ENCODE measurements at places on chromosomes 6 and 20.

DNA sequence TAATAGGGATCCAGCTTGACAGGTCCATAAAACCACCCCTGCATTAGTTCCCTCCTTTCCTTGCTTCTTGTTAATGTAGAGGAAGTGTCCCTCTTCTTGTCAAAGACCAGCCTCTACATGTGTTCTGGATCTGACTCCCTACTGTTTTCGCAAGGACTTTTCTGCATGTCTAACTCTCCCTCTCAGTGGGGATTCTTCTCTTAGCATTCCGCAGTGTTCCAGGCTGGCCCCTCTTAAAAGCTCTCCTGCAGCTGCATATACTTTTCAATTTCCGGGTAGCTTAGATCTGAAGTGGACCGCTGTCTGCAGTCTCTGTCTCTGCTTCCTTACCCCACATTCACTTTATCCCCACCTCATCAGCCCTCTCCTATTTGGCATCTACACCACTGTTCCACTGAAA is 96.1 kb upstream of the MAN1A1 start:
- DNase-seq: peak; percentile 46

DNA sequence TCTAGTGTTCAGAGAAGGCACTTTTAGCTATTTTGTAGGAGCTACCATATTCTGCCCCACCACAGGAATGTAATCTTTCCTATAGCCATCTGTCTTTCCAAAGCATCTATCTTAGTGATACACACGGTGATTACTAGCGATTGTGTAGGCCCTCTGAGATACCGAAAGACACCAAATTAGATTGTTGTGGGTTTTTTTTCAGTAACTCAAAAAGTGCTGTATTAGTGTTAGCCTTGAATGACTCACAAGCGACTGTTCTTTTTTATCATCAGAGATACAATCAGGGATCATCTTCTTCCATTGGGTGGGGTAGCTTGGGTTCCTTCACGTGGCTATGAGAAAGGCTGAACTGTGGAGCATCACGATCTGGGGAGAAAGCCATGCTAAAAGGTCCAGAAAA is 160.2 kb downstream of the MTFR2 start:
- peak; percentile 52 for DNase-seq

DNA sequence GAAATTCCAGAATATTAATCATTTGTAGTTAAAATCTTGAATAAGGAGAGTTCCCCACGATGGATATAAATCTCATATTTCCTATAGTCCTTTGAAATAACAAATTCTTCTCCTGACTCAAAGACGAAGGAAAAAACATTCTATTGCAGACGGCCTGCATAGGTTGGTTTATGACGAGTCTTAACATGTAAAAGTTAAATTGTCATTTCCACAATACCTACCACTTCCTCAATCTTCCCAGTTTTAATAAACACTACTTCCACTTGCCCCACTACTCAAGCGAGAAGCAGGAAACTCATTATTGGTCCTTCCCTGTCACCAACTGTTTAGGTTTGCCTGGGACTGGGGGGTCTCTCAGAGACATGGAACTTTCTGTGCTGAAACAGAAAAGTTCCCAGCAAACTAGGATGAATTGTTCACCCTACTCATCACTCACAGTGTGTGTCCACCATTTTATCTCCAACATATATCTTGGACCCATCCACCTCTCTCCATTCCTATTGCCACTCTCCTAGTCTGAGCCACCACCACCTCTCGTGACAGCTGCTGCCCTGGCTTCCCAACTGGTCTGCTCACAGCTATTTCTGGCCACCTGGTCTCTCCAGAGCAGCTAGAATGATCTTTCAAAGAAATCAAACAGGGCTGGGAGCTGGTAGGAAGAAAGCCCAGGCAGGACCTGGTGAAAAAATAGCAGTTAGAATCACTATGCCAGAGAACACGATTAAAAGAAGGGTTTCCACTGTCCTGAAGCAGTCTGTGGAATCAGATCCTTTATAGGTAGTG is 15.1 kb upstream of the ZSCAN9 start:
- no peak for DNase-seq

DNA sequence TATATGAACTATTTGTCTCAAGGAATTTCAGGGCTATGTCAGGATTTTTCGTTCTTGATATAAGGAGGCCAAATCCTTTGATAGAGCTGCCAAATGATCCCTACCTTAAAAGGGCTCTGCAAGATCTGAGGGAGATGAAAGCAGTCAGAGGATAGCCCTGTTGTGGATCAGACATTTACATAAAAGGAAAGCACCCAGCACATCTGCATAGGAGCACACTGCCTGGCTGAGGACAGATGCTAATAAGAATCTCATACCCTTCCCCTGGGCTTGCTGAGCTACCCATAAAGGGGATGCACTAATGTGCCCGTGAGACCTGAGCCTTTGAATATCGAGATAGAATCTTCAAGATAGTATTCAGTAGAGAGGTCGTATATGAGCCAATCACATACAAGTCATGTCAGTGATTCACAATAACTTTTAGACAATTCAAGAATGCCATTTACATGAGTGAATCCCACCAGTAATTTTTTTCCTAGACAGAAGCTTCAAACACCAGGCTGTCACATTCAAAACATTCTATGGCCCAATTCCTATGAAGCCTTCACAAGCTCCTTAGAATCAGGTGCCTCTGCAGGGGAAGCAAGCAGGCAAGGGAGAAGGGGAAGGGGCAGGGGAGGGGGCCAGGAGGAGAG is 71.1 kb downstream of the STMND1 start:
- peak; percentile 38 for DNase-seq

DNA sequence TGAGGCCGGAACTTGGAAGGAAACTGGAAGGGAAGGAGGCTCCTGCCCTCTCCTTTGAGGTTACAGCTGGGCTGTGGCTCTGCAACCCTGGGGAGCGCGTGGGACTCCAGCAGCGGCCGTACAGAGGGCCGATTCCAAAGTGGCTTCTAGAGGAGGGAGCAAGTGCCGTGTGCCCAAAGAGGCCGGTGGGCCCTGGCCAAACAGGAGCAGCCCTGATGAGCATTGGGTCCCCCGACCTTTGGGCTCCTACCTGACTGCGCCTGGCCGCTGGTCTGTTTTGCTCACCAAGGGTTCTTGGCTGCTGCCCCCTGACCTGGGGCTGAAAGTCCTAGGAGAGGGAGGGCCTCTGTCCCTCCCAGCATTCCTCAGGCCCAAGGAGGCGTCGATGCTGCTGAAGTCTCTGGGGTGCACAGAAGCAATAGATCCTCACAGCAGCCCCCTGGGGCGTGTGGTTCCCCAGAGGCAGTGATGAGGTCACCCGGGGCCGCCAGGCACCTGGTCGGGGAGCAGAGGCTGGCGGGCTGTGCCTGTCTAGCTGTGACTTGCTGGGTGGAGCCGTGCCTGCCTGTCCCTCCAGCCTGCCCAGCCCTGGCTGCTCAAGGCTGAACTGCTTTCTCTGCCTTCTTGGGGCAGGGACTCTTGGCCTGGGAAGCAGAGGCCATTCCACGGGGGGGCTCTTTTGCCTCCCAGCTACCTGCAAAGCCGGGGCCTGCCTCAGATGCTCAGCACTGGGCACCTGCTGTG is 9.8 kb downstream of the RBM38 start:
- no peak for DNase-seq

DNA sequence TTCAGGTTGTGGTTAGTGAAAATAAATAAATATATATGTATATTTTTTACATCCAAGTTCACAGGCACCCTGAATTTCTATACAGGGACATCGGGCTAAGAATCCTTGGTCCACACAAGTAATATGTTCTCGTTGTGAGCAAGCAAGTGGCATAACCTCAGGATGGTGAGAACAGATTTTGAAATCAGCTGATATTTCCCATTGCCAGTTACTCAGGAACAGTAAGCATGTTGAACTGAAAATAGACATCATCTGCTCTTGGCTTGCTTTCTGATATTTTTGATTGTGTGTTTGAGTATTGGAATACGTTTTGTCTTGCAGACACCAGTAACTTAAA is 87.7 kb downstream of the TRMT6 start:
- DNase-seq: no peak

DNA sequence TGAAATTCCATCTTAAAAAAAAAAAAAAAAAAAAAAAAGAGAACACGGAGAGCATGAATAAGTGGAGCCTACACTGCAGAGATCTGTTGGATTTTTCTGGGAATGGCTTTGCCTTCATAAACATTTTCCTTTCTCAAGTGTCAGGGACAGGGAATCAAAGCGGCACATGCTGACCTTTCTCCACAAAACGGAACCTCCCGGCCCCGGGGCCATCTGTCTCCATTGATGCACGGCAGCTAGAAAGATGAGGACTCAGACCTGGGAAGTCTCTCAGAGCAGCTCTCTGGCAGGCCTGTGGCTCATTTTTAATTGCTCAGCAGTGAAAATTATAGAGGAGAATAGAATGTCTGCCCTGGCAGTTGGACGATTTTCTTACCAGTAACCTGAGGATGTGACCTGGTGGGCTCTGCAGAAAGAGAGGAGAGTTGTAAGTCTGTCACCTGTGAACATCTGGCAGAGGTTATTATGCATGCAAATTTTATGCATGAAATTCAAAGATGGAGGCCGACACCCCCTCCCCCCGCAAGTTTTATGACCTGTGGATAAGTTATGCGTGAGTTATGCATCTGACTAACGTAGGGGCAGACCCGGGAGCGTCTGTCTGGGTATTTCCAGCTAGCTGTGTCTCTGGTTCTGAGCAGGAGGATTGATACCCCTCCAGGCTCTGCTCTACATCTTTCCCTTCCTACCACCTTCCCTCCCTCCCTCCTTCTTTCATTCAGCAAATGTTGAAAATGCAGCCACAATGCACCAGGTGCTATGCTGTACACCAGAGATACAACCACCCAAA is 352.5 kb downstream of the CDH26 start:
- no peak for DNase-seq

GRCh38 chr20:49479785-49480184 is 2.7 kb downstream of the KCNB1 start:
- DNase-seq: no peak

GRCh38 chr6:4565301-4566250 is 210.6 kb upstream of the CDYL start:
- DNase-seq: no peak

DNA sequence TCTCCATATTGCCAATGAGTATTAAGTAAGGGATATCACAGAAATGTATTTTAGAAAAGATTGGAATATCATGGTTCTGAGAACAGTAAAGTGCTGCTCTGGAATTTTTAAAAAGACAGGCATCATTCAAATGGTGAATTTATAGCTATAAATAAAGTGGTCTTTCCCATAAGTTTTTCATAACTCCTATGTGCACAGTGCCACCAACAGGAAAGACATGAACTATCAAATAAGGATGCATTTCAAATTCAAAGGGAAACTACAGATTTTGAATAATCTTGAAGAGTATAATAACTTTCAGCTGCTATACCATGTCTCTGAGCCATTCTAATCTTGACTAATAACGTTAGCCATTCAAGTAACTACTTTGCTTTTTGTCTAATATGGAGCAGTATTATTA is 456.8 kb upstream of the GJE1 start:
- peak; percentile 51 for DNase-seq
